Central memory CD8-positive, alpha-beta T cell (primary cell): ENCODE measurements at places on chromosomes 1 and 21.

DNA sequence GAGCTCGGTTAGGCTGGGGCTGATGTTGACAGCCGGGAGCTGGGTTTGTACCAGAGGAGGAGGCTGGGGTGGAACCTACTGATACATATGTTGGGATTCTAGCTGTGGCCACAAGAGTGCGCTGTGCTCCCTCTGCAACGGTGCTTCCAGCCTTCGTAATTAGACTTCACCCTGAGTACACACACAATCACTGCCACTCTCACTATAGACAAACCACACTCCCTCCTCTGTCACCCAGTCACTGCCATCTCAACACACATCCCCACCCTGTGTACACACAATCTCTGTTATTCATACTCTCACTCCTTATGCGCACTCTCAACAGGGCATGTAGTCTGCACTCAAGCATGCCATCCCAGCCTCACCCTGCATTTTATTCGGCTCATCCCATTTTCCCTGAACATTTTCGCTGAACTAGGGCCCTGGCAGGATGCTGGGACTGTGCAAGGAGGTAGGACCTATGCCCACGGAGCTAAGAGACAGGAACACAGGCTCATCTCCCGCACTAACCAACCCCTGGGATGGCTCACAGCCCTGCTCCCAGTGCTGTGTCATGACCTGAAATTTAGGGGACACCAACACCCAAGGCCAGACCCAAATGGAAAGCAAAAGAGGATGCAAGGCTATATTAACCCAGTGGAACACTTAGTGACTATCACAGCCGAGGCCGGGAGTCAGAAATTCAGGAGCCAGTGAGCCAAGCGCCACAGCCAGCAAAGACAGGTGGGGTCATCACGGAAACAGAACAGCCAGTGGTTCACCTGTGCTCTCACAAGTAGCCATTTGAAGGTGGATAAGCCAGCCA is 5.7 kb downstream of the GJB3 start:
- H3K36me3 ChIP-seq = no peaks in the 10 kb centered on the region
- H3K27ac ChIP-seq = no peak overlapping the region
- no peaks in the 10 kb centered on the region for H3K4me1 ChIP-seq
- no peak overlapping the region for H3K4me3 ChIP-seq

DNA sequence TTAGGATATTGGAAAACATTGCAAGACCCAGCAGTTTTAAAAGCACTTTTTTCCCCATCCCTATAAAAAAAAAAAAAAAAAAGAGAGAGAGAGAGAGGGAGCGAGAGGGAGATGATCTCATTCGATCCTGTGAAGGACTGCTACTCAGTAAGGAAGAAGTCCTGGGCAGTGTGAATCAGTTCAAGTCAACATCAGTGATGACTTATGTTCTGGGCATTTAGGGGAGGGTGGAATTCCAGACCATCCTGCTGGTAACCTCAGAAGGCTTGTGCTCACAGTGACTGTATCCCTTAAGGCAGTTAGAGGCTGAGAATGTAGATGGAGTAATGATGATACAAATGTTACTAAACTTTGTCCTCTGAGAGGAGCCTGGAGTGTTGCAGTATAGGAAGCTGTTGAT is 151.4 kb downstream of the TGFB2 start:
- H3K36me3 ChIP-seq = no peaks in the 10 kb centered on the region
- H3K4me1 ChIP-seq = no peaks in the 10 kb centered on the region
- DNase-seq = no peak
- peaks cover 10% of the 10 kb centered on the region for H3K27me3 ChIP-seq
- no peak overlapping the region for H3K27ac ChIP-seq
- H3K4me3 ChIP-seq = no peak overlapping the region

DNA sequence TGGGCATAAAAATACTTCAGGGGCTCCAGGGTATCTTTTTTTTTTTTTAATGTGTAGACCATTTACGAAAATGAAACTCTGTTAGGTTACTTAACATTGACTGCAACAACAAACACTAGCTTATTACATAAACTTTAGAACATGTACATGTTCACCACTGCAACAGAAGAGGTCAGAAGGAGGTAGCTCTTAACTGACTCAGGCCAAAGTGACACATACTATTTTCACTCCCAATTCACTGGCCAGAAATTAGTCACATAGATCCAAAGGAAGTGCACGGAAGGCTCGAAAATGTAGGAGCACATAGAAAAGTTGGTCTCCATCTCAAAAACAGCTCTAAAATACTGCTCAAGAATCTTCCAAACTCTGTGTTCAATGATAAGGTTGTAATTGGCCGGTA is 107.2 kb downstream of the AKT3 start:
- no peak overlapping the region for H3K4me3 ChIP-seq
- H3K27me3 ChIP-seq = no peaks in the 10 kb centered on the region
- peaks cover 12% of the 10 kb centered on the region for H3K4me1 ChIP-seq
- DNase-seq = no peak
- H3K27ac ChIP-seq = no peak overlapping the region
- H3K36me3 ChIP-seq = peaks cover 6% of the 10 kb centered on the region

DNA sequence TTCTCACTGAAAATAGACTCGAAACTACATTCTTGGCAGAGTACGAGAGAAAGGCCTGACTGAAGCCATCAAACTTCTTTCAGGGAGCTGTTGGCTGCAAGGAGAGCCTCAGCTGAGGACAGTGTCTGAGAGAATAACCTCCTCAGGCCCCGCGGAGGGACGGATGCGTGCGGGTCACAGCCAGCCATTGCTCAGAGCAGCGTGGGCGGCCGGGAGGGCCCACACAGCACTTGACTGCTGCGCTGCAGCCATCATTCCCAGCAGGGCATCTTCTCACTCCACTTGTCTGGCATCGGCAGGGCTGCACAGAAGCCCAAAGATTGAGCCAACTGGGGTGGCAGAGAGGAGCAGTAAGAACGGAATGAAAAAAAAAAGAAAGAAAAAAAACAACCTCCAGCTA is 113.5 kb downstream of the XCL2 start:
- no peak overlapping the region for H3K27ac ChIP-seq
- H3K4me1 ChIP-seq = peaks cover 16% of the 10 kb centered on the region
- H3K36me3 ChIP-seq = no peaks in the 10 kb centered on the region
- H3K27me3 ChIP-seq = no peaks in the 10 kb centered on the region
- DNase-seq = no peak

- no peak overlapping the region for H3K4me3 ChIP-seq
- H3K27me3 ChIP-seq = peaks cover 35% of the 10 kb centered on the region
- DNase-seq = no peak
- H3K4me1 ChIP-seq = no peaks in the 10 kb centered on the region
- no peak overlapping the region for H3K27ac ChIP-seq
Observed at GRCh38 chr1:92755541-92756461, 29.1 kb downstream of the EVI5 start.

DNA sequence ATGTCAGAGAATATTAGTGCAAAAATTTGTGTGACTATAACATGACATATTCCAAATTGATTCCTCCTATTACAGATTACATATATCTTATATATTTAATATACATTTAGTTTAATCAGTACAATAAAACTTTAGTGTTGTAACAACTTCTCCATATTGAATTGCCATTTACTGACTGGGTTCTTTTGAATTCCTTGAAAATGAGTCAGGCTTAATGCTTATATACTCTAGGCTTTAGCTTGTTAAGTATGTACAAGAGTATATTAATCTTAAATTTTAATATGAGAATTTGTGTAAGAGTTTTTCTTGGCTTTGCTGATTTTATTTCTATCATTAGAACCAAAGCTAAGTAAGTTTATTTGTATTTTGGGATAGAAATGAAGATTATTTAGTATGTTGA is 40.3 kb downstream of the XPR1 start:
- H3K36me3 ChIP-seq = peaks cover 6% of the 10 kb centered on the region
- H3K27ac ChIP-seq = no peak overlapping the region
- DNase-seq = no peak
- no peak overlapping the region for H3K4me3 ChIP-seq
- H3K4me1 ChIP-seq = peaks cover 23% of the 10 kb centered on the region

DNA sequence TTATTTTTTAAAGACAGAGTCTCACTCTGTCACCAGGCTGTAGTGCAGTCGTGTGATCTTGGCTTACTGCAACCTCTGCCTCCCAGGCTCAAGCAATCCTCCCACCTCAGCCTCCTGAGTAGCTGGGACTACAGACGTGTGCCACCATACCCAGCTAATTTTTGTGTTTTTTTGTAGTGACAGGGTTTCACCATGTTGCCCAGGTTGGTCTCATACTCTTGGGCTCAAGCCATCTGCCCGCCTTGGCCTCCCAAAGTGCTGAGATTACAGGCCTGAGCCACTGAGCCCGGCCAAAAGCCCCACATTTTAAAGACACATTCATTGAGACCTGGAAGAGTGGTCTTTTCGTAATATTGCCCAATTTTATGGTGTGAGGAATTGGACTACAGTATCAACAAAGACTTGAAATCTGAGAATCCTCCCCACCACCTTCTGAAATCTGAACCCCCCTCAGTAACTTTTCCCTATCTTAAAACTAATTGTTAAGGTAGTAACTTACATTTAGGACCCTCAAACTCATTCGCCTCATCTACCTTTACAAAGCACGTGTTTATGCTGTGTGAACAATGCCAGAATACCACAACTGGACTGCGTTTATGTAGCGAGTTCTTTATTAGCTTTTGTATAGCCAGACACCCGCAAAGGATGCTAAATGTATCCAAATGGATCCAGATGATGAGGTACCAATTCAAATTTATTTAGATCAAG is 2.7 kb downstream of the ERRFI1 start:
- H3K36me3 ChIP-seq = peaks cover 10% of the 10 kb centered on the region
- no peak overlapping the region for H3K27ac ChIP-seq
- peaks cover 9% of the 10 kb centered on the region for H3K27me3 ChIP-seq
- H3K4me3 ChIP-seq = no peak overlapping the region
- peaks cover 14% of the 10 kb centered on the region for H3K4me1 ChIP-seq
- no peak for DNase-seq

DNA sequence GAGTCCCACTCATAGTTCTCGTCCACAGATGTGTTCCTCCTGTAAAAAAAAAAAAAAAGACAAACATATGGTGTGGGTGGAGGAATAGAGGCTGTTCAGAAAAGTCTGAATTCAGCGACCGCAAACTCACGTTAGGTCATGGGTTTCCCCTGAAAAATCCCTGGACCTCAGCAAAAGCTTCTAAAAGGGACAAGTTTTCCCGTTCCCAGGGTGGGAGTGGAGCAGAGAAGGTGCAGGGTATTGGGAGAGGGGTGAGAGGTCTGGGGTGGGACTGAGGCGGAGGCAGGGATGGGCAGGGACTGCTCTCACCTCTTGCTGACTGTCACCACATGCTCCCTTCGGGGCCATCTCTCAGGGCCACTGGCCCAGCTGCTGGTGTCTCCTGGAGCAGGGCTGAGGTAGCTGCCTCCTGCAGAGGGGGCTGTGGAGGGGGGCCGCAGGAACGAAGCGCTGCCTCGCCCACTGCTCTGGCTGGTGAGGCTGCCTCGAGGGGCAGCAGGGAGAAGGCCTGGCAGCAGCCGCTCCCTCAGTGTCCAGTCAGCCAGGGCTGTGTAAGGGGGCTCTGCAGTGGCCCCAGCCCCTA is 2.6 kb upstream of the TAGLN2 start:
- H3K4me3 ChIP-seq = no peak overlapping the region
- no peak for DNase-seq
- H3K4me1 ChIP-seq = peaks cover 37% of the 10 kb centered on the region
- no peaks in the 10 kb centered on the region for H3K27me3 ChIP-seq
- peaks cover 36% of the 10 kb centered on the region for H3K36me3 ChIP-seq

- no peak for DNase-seq
- H3K36me3 ChIP-seq = no peaks in the 10 kb centered on the region
- no peak overlapping the region for H3K27ac ChIP-seq
- no peaks in the 10 kb centered on the region for H3K27me3 ChIP-seq
- peaks cover 43% of the 10 kb centered on the region for H3K4me1 ChIP-seq
- no peak overlapping the region for H3K4me3 ChIP-seq
Observed at GRCh38 chr1:54461731-54462596, 55.8 kb upstream of the SSBP3 start.

GRCh38 chr21:23131177-23131576 is 2133.0 kb downstream of the NCAM2 start:
- H3K4me3 ChIP-seq = no peak overlapping the region
- H3K4me1 ChIP-seq = no peaks in the 10 kb centered on the region
- no peak overlapping the region for H3K27ac ChIP-seq
- no peaks in the 10 kb centered on the region for H3K36me3 ChIP-seq
- no peaks in the 10 kb centered on the region for H3K27me3 ChIP-seq

DNA sequence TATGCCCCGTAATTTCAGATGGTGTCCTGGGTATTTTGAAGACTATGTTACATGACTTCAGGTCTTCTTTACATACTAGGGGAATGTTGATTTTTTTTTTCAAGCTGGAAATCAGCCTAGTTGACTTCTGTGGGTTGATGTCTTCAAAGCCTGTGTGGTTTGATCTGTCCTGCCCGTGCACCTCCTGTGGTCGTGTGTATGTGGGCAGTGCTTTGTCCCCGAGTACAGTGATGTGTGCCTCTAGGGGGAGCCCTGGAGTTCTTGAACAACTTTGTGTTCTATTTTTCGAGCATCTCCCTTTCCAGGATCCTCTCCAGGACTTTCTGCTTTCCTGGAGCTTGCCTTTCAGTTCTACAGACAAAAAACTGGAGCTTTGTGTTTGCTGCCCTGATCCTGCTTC is 28.9 kb downstream of the OBSCN start:
- peaks cover 3% of the 10 kb centered on the region for H3K36me3 ChIP-seq
- H3K27ac ChIP-seq = no peak overlapping the region
- DNase-seq = no peak
- H3K4me3 ChIP-seq = no peak overlapping the region
- no peaks in the 10 kb centered on the region for H3K27me3 ChIP-seq
- peaks cover 8% of the 10 kb centered on the region for H3K4me1 ChIP-seq

- H3K27me3 ChIP-seq = no peaks in the 10 kb centered on the region
- H3K4me3 ChIP-seq = no peak overlapping the region
- H3K4me1 ChIP-seq = no peaks in the 10 kb centered on the region
Observed at GRCh38 chr1:212107481-212107880, 71.9 kb downstream of the DTL start.

DNA sequence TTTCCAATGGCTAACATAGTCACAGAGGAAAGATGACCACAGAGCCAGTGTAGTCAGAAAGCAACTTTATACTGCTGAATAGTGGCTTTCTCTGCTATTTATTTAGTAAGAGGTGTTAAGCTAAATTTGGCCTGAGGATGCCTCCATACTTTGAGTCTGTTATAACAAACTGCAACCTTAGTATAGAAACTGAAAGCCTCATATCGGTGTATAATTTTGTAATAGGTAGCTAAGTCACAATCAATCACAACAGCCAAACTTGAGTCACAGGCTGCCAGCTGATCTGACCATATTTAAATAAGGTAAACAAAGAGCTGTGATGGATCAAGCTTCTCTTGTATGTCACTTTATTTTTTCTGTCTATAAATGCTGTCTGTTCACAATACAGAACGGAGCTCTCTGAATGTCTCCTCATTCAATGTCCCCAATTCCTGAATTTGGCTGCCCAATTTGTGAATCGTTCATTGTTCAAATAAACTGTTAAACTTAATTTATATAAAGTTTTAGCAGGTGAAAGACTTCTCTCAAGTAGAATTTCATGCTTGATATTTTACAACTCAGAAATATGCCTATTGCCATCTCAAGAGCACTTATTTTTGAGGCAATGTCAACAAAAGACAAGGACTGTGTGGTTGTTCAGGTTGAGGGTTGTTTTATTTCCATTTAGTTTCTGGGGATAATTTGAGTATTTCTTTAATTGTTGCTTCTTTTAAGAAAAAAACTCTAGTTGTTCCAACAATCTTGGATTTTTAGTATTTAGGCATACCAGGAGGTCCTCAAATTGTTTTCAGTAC is 339.7 kb upstream of the B3GALT2 start:
- H3K27me3 ChIP-seq = no peaks in the 10 kb centered on the region
- H3K27ac ChIP-seq = no peak overlapping the region
- no peak for DNase-seq
- no peak overlapping the region for H3K4me3 ChIP-seq
